Mesothelial cell of epicardium (in vitro differentiated cells): ENCODE measurements at places on chromosomes 16 and 17.

DNA sequence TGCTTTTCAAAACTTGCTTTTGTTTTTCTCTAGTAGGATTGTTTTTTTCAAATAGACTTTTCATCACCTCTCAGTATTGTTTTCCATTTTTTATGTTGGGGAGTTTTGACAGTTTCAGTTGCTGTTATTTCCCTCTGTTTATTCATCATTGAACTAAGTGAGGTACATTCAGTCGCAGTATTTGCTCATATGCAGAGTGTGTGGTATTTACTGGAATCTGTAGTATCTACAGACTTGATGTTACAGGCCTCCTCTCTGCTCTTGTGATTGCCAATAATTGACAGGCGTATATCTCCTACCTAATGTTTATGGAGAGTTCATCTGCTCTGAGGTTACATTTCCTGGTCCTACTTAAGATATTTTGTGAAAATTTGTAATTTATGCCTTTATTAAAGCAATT is 49.6 kb downstream of the COX10 start:
- no peak for DNase-seq

GRCh38 chr16:46730126-46730525 is 18.0 kb downstream of the MYLK3 start:
- no peak for DNase-seq

DNA sequence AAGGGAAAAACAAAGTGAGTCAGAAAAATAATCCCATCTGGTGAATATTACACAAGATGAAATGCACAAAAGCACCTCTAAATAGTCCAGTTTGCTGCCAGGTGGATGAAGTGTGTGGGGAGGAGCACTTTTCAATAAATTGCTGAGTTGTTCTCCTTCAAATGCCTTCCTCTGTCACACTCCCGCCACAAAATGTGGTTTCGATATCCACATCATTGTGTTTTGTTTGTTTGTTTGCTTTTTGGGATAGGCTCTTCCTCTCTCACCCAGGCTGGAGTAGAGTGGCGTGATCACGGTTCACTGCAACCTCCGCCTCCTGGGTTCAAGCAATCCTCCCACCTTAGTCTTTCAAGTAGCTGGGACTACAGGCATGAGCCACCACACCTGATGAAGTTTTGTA is 24.6 kb upstream of the SHISA9 start:
- no peak for DNase-seq

DNA sequence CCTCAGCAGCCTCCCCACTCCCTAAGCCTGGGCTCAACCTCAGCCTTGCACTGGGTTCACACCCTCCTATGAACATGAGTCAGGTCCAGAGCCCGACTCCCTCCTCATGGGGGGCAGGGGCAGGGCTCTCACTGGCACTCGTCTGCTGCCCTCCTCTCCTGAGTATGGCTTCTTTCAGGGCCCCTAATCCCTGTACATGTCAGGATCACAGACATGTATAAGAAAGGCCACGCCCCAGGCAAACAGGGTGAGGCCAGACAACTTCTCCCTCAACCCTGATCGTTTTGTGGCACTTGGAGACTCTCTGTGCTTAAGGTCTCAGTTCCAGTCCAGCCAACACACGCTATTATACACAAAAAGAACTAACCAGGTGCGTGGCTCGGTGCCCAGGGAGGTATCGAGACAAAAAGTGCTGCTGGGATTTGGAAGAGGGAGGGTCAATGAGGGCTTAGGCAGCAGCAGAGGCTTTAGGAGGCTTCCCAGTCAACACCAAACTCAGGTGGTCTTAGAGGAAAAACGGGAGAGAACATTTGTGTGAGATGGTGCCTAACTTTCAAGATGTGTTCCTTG is 45.2 kb downstream of the CMTM3 start:
- no peak for DNase-seq

DNA sequence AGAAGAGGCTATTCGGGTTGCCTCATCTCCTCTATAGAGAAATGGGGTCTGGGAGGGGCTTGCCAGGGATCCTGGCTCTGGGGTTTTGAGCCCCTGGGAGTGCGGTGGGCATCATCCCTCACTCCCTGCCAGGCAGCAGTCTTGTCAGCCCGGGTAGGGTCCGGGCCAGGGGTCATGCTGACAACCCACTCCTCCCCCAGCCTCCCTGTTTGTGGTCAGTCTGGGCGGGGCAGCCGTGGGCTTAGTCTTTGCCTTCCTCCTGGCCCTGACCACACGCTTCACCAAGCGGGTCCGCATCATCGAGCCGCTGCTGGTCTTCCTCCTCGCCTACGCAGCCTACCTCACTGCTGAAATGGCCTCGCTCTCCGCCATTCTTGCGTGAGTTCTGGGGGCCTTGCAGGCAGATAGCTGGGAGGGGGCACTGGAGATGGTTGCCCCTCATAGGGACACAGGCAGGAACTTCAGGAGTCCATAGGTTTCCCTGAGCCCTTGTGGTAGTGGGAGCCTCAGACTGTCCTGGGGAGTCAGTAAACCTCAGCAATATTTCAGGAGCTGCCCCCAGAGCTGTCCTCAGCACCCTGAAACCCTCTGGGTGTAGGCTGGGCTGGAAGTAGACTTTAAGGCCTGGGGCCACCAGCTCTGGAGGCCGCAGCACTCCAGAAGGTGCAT is 6.9 kb downstream of the SLC9A5 start:
- no peak for DNase-seq

GRCh38 chr17:55873017-55873758 is 122.3 kb downstream of the PCTP start:
- no peak for DNase-seq

DNA sequence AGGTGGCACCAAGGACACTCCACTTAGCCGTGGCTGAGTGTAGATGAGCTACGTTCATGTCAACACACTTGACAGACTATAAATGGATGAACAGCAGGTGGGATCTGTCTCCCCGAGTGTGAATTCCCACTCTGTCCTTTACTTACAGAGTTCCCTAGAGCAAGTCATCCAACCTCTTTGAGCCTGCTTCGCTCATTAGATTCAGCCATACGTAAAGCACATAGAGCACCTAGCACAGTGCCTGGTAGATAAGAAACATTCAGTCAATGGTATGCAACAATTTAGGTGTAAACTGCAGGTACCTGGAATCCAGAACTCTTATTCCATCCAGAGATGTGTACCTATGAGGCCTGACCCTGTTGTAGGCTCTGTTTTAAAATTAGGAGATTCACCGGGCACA is 227.8 kb upstream of the C16orf82 start:
- DNase-seq = no peak

GRCh38 chr17:57521606-57522005 is 223.5 kb downstream of the CCDC182 start:
- no peak for DNase-seq

- no peak for DNase-seq
These were observed 173.1 kb upstream of the IRX3 start for GRCh38 chr16:54459509-54460262.

DNA sequence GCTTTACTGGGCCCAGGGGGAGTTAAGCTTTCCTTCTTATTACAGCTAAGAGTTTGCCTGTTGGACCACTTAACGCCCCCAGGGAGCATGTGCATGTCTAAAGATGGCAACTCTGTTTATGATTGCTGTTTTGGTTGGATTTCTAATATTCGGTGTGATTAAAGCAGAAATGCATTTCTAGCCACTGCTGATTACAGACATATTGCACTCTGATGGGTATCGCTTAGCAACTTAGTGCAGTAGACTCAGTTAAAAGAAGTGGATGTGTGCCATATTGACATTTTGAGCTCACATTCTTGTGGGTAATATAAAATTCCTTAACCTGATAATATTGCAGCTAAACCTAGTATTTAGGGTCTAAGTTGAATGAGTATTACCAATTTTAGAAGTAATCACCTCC is 4.2 kb downstream of the NF1 start:
- DNase-seq = no peak

GRCh38 chr16:61858988-61859387 is 177.2 kb downstream of the CDH8 start:
- DNase-seq = no peak

DNA sequence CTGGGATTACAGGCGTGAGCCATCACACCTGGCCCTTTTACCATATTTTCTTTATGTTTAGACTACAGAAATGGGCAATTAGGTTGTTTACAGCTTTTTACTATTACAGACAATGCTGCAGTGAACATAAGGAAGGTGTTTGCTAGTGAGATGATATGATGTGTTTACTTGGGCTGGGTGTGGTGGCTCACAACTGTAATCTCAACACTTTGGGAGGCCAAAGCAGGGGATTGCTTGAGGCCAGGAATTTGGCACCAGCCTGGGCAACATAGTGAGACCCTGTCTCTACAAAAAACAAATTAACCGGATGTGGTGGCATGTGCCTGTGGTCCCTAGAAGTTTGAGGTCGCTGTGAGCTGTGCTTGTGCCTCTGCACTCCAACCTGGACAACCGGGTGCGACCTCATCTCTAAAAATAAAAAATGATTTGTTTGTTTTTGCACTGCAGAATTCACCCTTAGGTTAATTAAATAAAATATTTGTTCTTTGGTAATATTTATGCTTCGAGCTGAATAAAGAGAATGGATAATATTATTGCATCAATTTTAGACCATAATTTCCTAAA is 15.0 kb downstream of the PAFAH1B1 start:
- no peak for DNase-seq

- no peak for DNase-seq
These were observed 5.7 kb upstream of the VEZF1 start for GRCh38 chr17:57993471-57994365.

GRCh38 chr16:55499951-55500529 is 8.8 kb upstream of the LPCAT2 start:
- DNase-seq = peak; percentile 55

GRCh38 chr16:64478252-64478906 is 643.5 kb downstream of the CDH11 start:
- DNase-seq = no peak

DNA sequence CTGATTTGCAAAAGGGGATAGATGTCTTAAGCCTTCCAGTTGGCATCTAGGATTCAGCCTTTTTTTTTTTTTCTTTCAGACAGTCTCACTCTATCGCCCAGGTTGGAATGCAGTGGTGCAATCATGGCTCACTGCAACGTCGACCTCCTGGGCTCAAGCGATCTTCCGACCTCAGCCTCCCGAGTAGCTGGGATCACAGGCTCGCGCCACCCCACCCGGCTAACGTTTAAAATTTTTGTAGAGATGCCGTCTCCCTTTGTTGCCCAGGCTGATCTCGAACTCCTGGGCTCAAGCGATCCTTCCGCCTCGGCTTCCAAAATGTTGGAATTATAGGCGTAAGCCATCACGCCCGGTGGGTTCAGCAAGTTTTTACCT is 571 bp upstream of the CCP110 start:
- no peak for DNase-seq

- no peak for DNase-seq
These were observed 255.1 kb downstream of the SNX29 start for GRCh38 chr16:12231666-12232065.

GRCh38 chr17:9935408-9935807 is 30.3 kb upstream of the RCVRN start:
- DNase-seq = no peak

DNA sequence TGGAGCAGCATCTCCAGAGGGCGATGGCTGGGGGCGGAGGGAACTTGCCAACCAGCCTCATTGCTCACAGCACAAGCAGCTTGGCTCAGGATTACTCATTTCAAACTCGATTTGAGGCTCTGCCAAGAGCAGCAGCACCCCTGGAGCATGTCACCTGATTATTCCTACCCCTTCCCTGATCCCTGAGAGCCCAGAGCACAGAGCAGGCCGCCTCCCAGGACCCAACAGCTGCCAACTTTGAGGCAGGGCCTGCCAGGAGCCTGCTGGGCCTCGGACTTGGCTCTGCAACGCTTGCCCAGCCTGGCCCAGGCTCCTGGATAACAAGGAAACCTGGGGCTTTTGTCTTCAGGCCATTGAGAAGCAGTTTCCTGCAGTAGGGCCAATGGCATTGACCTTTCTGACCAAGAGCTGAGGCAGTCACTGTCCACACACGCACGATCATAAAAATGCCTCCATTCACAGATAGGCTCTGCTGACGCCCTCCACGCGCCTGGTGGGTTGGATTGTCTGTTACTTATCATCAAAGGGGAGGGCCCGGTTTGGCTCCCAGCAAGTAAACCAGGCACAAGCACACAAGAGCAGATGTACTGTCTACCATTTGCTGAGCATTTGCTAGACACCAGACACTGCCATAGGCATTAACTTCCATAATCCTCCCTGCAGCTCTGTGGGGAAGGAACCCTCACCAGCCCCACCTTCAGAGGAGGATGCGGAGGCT is 406.6 kb upstream of the EEF2KMT start:
- no peak for DNase-seq

- no peak for DNase-seq
These were observed 11.2 kb downstream of the MRPL27 start for GRCh38 chr17:50361561-50362480.

DNA sequence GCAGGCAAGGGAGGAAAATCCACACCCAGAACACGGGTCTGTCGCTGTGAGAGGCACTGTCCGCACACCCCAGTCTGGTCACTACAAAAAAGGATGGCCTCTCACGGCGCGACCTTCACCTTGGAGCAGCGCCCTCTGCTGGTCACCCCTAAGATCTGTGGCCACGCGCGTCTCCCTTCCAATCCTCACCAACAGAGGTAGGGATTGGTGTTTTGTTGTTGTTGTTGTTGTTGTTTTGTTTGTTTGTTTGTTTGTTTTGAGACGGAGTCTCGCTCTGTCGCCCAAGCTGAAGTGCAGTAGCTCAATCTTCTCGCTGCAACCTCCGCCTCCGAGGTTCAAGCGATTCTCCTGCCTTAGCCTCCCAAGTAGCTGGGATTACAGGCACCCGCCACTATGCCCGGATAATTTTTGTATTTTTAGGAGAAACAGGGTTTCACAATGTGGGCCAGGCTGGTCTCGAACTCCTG is 15.0 kb upstream of the C17orf58 start:
- no peak for DNase-seq

DNA sequence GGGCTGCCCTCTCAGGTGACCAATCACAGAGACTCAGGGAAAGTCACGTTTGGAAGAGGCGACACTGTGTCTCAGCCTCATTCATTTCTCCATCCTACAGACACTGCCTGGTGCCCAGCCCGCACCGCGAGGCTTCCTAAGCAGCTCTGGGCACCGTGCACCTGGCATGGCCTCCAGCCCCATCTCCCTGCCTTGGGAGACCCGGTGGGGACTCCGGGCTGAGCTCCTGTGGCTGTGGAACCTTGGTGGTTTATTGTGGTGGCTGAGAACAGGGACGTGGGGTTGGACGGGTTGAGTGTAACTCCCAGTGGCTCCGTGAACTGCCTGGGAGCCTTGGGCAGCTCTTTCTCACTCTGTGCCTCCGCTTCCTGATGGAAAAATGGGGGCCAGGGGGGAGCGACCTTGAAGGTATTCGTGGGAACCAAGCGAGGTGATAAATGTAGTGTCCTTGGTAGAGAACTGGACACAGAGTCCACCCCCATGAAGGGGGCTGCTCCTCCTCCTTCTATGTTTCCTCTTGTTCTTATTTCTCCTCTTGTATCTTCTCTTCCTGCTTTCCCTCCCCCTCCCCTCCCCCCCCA is 215.4 kb downstream of the SEC14L1 start:
- no peak for DNase-seq

DNA sequence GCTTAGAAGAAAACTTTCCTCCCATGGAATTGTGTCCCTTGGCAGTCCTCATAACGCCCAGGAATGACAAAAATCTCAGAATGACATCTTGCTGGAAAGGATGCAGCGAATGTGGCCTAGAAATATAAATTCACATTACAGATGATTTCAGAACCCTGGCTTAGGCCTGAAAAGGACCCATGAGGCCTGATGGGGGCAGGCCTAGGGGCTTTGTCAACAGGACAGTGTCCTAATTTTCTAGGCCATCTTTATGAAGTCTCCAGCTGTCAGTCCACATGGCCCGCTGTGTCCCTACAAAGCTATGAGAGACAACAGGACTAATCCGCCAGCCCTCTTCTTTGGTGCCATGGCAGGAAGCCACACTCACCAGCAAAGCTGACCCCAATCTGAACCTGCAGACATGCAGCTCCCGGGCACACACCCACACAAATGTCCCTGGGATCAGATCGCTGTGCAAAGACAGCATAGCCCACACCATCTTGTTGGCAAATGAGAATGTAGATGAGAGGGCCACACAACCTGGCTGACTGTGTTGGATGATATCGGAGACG is 40.4 kb upstream of the DNAH17 start:
- DNase-seq = no peak
